ENCODE measurements at places on chromosomes 7 and 10. TPM values are rescaled to one million over a fixed set of nuclear protein-coding genes. Genes with fewer than 3 reads are reported as not detected.

Gene GPER1
- 6.0 TPM for total RNA-seq

Gene DYNC1I1
- 0.81 TPM for total RNA-seq

Gene PIK3CG
- not detected for total RNA-seq

Gene ACSM6
- not detected for total RNA-seq

Gene UBE2H
- 62.4 TPM for total RNA-seq
